ENCODE measurements at places on chromosomes 16 and 17.

- no peak for DNase-seq
Measured at GRCh38 chr17:58273453-58274104, 7.2 kb downstream of the MPO start.

DNA sequence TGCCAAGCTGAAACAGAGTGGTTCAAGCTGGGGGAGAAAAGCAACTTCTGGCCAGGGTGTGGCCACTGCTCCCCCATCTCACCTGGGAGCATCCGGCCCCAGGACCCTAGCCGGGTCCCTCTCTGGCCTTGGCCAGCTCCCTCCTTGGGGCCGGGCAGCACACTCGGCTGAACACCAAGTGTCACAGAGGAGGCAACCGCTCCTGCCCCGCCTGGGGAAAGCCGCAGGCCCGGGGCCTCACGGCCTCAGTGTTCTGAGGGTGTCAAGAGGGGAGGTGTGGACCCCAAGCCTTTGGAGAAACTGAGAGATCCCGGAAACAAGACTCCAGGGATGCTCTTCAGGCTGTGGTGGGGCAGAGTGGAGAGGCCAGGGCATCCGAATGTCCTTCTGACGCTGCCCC, 88.4 kb downstream of the ENGASE start:
- no peak for DNase-seq

GRCh38 chr16:3022208-3022683, 1.5 kb downstream of the HCFC1R1 start:
- DNase-seq, result no peak

DNA sequence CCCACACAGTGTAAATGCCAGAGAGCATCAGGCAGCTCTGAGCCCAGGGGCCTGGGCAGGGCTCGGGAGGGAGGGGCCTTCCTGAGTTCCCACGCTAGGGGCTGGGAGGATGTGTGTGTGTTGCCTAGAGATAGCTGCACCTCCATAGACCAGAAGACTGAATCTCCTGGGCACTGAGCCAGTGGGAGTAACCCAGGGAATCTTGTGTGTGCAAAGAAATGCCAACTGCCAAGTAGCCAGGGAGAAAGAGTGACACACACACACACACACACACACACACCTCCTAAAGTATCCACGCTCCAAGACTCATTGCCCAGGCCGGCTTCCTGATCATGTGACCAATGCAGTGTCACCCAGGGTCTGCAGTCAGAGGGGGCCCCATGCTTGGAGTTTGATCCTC, 166.2 kb upstream of the RPL38 start:
- no peak for DNase-seq

GRCh38 chr16:57409870-57410587, 5.5 kb downstream of the CCL17 start:
- DNase-seq, result no peak

DNA sequence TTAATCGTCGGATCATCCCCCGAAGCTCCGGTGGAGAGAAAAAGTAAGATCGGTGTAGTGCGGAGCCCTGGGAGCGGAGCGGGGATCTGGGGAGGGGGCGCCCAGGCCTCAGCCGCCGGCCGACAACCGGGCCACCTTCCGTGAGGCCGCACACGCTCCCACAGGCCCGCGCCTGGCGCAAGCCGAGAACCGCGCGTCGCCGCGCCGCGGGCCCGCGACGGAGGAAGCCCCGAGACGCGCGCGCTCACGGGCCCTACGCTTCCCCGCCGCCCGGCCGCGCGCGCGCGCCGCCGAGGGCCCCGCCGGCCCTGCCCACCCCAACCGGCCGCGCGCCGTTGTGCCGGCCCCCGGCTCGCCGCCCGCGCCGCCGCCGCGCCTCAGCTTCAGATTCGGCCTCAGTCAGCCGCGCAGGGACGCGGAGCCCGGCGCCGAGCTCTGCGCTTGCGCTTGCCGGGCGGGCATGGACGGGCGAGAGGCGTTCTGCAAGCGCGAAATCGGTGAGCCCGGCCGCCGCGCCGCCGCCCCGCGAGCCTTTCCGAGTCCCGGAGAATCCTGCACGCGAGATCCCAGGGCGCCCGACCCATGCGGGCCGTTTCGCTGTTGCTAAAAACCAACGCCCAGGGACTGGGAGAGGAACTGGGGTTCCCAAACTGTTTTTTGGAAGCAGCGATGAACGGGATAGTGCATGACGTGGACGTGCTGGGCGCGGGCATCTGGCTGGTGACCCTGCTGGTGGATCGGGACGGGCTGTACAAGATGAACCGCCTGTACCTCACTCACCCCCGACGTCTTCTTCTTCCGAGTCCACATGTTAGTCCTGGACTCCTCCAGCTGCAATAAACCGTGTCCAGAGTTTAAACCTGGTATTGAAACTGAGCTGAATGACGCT, 28.0 kb upstream of the LRRC37A start:
- DNase-seq, result no peak

GRCh38 chr17:64662774-64663367, 764 bp upstream of the SMURF2 start:
- DNase-seq, result peak; percentile 46

GRCh38 chr16:24471561-24472350, 67.6 kb upstream of the RBBP6 start:
- no peak for DNase-seq

GRCh38 chr17:61415374-61416210, 15.9 kb downstream of the TBX2 start:
- DNase-seq, result no peak

All from NCI-H2029 treated with DMSO at 0.1 percent for 48 hours (cell line).